HTR-8/SVneo (cell line): ENCODE measurements at places on chromosomes 7 and 10.

DNA sequence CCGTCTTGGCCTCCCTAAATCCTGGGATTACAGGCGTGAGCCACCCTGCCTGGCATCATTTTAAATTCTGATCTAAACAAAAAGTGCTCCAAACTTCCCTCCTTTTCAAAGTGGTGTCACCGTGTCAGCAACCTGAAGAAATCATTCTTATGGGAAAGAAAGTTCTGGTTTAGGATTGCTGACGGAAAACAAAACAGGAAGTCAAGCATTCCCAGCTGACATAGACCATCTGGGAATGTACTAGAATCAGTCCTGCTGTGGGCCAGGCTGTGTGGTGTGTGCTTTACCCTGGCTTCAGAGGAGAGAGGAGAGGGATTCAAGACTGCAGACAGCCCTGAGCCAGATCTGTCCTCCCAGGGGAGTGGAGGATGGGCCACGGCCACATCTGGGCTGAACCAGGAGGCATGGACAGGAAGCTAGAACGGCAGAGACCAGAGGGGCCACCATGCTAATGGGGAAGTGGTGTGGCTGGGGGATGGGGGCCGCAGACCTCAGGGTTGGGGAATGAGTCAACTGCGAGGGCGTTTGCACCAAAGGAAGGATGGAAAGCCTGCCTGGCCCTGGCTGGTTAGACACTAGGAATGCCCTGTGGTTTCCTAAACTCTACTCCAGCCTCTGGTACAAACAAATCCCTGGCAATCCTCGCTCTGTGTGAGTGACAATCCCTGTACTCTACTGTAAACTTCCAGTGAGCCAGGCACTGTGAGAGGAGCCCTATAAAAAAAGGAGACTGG is 16.7 kb upstream of the CLIP2 start:
- DNase-seq = peak; percentile 62

DNA sequence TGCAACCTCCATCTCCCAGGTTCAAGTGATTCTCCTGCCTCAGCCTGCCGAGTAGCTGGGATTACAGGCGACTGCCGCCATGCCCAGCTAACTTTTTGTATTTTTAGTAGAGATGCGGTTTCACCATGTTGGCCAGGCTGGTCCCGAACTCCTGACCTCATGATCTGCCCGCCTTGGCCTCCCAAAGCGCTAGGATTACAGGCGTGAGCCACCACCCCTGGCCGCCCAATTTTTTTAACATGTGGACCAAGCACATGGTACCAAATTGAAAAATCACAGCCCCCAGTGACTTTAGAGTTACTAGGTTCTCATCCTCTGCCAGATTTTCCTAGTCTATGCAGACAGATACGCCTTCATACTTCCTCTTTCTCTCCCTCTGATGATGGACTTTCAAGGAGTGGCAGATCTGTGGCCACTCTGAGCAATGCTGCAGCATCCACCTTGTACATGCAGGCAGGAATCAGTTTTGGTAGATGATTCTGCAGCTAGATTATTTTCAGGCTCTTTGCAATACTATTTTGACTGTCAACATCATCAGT is 34.0 kb upstream of the EZH2 start:
- DNase-seq = no peak

GRCh38 chr10:69973678-69974077 is 79.0 kb upstream of the MACROH2A2 start:
- DNase-seq = no peak

DNA sequence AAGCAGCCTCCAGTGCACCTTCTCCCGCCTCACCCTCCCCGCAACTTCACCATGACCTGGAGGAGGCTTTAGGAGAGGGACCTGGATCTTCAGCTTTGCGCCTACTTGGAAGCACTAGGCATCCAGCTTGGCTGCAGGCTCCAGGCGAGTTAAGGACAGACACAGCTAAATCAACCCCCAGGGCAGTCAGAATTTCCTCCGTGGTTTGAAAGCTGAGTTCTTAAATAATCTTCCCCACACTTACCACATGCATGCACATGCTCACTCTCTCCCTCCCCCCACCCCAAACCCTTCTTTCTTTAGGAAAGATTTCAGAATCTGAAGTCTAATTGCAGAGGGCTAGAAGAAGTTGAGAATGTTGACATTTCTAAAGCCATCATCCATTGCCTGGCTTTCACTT is 36.7 kb upstream of the LRRC4 start:
- DNase-seq = no peak

GRCh38 chr7:64905133-64905532 is 2.1 kb downstream of the ZNF273 start:
- no peak for DNase-seq

DNA sequence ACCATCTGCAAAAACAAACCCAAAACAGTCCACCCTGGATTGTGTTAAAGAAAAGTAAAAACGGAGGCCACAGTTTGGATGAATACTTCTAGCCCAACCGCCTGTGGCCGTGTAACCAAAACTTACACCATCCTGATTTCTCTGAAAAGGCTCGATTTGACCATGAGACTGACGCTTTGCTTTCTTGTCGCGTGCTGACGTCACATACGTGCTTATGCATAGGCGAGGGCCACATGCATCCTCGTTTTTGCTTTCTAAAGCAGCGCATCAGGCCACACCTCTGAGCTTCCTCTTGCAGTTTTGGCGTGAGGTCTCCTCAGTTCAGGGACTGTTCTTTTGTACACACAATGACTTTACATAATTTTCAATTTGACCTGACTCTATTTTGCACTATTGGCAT is 526.6 kb downstream of the GLRX3 start:
- DNase-seq = no peak

DNA sequence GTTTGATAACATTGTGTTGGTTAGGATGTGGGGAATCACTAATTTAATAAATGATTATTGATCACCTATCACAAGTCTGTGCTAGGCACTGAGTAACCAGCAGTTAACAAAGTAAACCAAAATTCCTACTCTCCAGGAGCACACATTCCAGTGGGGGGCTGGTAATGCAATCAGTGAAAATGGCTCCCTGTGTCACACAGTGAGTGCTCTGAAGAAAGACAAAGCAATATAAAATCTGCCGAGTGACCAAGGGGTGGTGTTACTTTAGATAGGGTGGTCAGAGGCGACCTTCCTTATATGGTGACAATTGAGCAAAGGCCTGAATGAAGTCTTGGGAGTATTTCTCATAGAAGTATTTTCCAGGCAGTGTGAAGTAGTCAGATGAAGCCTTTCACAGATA is 13.6 kb upstream of the SMC3 start:
- no peak for DNase-seq

DNA sequence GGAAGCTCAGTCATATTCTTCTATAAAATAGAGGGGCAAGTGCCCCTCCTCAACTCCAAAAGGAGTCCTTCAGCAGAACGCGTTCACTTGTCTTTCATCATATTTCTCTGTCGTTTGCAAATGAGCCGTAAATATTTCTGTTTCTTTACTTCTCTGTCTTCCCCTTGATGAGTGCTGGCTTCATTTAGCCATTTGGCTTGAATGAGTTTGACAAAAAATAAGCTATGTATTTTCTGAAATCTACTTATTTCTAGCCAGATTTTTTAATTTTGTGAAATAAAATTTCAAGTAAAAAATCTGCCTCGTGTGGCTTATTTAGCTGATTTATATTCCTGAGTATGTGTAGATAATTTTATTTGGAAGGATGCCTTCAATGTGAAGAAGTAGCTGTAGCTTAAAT is 170.8 kb upstream of the DGKB start:
- DNase-seq = no peak

GRCh38 chr10:88598055-88598454 is 11.5 kb downstream of the LIPJ start:
- no peak for DNase-seq

DNA sequence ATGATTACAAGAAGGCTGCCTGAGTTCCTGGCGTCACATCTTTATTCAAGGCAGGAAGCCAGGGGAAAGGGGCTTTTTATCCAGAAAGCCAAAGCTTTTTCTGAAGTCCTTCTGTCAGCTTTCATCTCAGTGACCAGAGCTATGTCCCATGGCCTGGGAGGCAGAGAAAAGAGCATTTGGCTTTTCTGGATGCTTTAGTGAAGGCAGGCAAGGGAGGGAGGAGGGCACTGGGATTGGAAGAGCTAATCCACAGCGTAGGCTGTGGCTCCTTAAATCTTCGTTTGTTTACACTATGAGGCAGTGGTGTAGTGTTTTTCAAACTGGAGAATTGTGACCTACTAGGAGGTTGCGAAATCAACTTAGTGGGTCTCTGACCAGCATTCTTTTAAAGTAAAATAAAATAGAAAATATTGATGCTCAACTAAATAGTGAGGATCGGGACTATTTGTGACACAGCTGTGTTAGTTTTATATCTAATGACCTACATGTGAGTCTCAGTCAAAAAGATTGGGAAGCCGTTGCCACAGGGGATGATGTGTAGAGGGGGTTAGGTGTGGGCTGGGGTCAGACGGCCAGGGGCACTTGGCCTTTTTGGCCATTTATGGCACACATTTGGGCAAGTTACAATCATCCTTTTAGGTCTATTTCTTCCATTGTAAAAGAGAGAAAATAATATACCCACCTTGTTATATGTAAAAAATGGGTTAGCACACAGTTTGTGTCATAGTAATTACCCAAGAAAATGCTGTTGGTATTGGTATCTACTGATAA is 14.1 kb downstream of the CRYGN start:
- DNase-seq = no peak

DNA sequence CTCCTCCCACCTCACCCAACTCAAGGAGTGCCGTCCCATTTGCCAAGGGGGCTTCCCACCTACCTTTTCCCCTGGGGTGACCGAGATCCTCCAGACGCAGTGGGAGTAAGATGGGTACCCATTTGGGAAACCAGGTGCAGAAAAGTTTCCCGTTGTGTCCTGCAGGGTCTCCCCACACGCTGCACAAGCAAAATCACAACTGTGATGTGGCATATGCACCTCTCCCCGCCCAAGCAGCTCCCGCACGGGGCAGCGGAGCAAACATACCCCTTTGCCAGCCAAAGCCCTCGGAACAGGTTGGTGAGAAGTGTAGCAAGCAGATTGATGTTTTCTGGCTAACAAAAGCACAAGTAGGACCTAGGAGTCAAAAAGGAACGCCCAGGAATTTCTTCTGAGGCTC is 51.5 kb upstream of the OPALIN start:
- DNase-seq = no peak

DNA sequence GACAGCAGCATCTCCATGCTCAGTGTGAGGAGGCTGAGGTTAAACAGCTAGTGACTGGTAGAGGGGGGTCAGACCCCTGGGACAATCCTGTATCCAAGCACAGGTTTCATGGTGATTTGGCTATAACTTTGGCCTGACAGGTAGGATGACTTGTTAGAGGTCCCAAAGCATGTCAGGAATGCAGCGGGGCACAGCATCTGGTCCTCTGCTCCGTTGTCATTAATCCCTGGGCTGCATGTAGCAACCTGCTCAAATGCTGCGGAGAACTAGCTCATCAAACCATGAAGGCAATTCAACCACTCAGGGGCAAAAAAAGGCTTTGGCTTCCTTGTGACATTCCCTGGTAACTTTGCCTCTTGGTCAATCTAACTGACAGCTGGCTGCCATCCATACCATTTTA is 26.8 kb downstream of the WNT2 start:
- no peak for DNase-seq

DNA sequence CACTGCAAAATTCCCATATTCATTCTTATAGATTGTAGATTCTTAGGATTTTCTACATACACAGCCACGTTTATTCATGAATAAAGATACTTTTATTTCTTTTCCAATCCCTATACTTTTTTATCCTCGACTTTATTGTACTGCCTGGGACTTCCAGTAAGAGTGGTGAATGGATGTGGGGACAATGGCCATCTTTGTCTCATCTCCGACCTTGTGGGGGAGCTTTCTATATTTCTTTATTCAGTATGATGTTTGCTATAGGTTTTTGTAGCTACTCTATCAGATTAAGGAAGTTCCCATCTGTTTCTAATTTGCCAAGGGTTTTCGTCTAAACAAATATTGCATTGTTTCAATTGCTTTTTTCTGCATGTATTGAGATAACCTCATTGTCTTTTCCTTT is 184.3 kb downstream of the FOXP2 start:
- no peak for DNase-seq

DNA sequence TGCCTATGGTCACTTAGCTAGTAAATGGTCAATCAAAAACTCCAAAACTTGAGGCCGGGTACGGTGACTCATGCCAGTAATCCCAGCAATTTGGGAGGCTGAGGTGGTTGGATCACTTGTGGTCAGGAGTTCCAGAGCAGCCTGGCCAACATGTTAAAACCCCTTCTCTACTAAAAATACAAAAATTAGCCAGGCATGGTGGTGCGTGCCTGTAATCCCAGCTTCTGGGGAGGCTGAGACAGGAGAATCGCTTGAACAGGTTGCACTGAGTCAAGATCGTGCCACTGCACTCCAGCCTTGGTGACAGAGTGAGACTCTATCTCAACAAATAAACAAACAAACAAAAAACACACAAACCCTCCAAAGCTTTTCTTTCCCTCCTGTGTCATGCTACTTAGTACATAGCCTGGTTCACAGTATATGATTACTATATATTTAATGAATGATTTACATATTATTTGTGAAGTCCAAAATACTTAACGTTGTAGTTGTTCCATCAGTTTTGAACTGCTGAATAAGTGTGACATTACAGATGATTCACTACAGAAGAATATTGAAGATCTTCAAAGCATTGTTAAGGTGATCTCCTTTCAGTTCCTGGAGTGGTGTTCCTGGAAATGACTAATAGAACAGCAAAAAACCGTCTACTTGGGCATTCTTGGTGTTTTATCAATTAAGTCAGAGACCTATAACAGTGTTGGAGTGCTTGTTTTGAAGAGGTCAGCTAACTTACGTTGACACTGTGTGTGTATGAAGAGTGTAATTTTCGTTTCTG is 72.9 kb downstream of the ADK start:
- peak; percentile 44 for DNase-seq
